ENCODE measurements at places on chromosomes 2 and 18.

DNA sequence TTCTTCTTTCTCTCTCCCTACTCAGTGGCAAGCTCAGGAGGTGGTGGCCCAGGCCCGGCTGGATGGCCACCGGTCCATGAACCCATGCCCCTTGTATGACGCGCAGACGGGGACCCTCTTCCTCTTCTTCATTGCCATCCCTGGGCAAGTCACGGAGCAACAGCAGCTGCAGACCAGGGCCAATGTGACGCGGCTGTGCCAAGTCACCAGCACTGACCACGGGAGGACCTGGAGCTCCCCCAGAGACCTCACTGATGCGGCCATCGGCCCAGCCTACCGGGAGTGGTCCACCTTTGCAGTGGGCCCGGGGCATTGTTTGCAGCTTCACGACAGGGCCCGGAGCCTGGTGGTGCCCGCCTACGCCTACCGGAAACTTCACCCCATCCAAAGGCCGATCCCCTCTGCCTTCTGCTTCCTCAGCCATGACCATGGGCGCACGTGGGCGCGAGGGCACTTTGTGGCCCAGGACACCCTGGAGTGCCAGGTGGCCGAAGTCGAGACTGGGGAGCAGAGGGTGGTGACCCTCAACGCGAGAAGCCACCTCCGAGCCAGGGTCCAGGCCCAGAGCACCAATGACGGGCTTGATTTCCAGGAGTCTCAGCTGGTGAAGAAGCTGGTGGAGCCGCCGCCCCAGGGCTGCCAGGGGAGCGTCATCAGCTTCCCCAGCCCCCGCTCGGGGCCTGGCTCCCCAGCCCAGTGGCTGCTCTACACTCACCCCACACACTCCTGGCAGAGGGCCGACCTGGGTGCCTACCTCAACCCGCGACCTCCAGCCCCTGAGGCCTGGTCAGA is 1.8 kb downstream of the NEU2 start:
- DNase-seq = no peak

- DNase-seq = no peak
Measured at GRCh38 chr18:62196980-62197379, 9.9 kb downstream of the RELCH start.

GRCh38 chr2:46002507-46002883 is 294.7 kb upstream of the EPAS1 start:
- DNase-seq = no peak

DNA sequence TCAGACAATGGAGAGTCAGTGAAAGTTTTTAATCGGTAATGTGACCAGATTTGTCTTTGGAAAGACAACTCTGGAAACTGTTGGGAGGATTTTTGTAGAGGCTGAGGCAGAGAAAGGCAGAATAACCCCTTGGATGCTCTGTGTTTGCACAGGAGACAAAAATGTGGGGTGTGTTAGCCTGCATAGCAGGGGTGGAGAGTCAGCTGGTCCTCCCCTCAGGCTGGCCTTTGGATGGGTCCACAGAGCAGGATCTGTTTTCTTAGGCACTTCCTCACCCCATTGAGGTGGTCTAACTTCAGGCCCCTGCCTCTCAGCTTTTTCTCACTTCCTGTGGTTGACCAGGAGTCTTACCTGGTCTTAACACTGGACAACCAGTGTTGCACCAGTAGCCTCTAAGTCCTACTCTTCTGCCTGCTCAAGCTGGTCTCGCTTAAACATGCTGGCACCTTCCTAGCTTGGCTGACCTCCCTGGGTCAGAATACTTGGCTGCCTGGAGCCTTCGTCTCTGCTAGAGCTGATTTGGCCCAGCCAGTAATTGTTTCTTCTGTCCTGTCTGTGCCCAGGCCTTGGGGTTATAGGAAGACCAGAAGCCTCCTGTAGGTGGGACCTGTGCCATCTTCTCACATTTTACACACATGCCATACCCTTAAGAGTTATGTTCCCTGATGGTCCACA is 259.8 kb upstream of the RASGRP3 start:
- no peak for DNase-seq

GRCh38 chr2:58957188-58957840 is 716.2 kb upstream of the FANCL start:
- DNase-seq = no peak

GRCh38 chr18:74368901-74369705 is 53.5 kb downstream of the C18orf63 start:
- no peak for DNase-seq

- no peak for DNase-seq
Measured at GRCh38 chr18:36831139-36831538, 2.2 kb downstream of the KIAA1328 start.

DNA sequence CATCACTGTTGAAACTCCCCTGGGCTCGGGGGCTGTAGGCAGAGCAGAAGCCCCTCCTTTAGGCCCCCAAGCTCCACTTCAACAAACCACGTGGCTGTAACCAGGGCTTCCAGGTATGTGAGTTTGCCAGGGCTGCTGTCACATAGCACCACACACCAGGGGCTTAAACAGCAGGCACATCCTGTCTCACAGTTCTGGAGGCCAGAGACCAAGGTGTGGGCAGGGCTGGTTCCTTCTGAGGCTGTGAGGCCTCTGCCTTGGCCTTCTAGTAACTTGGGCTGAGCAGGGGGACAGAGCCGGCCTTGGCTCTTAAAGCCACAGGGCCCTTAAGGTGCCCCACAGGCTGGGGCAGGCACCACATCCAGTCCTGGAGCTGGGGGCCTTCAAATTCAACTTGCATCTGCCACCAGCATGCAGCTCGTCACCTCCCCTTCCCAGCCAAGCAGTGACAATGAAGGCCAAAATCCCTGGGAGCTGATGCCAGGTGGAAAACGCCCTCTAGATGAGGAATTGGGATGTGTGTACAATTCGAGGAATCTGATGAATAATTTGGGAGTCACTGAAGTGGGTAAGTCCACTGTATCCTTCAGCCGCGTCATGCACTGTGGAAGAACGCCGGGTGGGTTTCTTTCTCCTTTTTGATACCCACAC is 104.2 kb upstream of the ODC1 start:
- DNase-seq = no peak

- DNase-seq = no peak
Measured at GRCh38 chr2:28484835-28485234, 11.0 kb upstream of the PLB1 start.

GRCh38 chr2:31329081-31329625 is 85.4 kb downstream of the XDH start:
- DNase-seq = no peak

- DNase-seq = no peak
Measured at GRCh38 chr2:135512099-135512498, 18.9 kb downstream of the ZRANB3 start.

DNA sequence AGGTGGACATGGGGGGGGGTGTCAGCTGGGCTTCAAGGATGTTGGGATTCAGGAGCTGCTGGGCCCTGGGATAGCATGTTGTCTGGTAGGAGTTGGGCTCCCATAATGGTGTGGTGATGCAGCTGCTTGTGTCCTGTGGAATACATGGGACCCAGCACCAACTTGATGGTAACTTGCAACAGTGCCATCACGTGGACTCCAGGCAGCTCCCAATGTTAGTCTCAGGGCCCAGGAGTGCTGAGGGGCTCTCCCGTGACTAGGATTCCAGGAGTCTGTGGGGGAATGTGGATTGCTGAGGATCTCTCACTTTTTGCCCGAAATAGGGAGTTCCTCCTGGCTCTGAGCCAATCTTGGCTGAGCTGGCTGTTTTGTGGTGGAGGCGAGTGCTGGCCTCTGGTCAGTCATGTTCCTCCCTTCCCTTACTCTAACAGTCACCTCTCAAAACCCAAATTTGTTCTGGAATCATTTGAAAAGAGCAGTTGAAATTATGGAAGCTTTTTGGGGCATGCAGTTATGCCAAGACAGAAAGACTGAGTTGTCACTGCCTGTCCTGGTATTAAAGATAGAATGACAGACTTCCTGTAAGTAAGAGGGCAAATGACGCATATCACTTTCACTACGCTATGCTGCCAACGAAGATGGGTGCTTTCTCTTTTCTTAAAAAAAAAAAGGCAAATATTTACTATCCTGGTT is 607.1 kb downstream of the ADCYAP1 start:
- DNase-seq = no peak

DNA sequence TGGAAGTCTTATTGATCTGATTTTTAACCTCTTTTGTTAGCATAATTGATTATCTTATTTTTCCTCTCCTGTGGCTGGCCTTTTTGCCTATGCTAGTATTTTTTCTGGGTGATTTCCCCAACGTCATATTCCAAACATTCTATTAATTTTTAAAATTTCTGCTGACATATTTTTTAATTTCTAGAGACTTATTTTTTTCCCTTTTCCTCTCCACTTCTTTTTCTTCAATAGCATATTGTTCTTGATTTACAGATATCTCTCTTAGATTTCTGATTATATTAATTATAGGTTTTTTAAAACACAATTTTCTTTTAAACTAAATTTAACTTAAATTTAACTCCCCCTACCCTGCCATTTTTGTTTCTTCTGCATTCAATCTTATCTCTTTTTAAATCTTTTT is 47.2 kb upstream of the NR4A2 start:
- DNase-seq = no peak

DNA sequence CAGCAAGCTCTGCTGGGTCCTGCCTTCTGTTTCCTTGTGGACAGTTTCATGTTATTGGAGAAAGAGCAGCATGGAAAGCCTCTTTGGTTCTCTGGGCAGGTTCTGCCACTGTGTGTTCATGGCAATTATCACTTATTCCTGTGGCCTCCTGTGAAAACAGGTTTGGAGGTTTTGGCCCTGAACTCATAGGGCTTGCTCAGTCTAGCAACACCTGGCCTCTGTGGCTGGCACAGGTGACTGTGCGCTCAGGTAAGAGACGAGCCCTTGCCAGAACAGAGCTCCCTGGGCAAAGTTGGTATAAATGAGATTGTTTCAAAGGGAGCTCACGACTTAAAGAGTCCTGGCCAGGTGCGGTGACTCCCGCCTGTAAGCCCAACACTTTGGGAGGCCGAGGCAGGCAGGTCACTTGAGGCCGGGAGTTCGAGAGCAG is 5.7 kb downstream of the CEP68 start:
- DNase-seq = no peak

GRCh38 chr2:10894264-10894935 is 17.3 kb upstream of the KCNF1 start:
- no peak for DNase-seq

DNA sequence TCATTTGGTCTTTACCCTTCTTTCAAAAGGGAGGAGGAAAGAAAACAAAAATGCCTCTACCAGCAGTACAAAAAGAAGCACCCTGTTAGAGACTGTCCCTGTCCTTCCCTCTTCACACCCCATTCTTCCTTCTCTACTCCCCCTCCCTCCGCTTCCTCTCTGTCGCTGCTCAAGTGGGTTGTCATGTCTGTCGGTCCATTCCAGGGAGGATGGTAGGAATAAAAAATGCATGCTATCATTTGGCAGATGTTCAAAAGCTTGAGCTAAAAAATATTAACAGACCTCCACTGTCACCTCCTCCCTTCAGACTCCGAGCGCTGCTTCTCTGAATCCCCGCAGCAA is 482.0 kb downstream of the BCL11A start:
- DNase-seq = no peak

DNA sequence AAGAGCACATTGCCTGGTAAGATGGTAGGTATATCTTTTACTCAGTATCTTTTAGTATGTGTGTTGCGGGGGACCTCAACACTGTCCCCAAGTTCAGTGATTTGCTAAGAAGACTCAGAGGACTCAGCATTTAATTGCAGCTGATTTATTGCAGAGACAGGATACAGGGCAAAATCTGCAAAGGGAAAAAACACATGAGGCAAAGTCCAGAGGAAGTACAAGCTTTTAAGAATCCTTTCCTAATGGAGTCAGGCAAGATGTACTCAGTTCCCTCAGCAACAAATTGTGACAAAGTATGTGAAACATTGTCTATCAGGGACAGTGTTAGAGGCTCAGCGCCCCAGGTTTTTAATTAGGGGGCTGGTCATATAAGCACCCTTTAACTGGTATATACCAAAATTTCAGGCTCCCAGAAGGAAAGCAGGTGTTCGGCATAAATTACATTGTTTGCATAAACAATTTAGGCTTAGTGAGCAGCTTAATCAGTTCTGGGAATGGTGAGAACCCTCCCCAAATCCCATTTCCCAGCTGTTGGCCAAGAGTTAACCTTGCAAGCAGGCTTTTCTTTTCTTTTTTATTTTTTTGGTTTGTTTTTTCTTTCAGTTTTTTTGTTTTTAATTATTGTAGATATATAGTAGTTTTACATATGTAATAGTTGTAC is 41.7 kb downstream of the RAB3GAP1 start:
- DNase-seq = no peak
